ENCODE measurements at places on chromosomes 1 and 21.

DNA sequence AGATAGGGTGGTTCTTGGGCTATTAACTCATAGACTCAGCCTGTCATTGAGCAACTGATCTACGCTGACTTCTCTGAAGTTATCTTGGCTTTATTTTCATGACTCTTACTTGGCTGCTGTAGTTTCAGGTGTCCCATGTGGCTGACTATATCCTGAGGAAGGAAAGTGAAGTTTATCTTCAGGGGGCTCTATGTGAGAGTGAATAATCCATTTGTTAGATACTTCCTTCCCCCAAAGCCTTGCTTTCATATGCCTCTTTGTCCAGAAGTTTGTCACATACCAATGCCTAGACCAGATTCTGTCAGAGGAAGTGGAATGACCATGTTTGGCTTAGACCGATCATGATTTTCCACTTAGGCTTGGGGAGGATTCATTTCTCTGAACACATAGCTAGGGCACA lies 27.9 kb upstream of the C1orf87 start:
- no peak for DNase-seq

DNA sequence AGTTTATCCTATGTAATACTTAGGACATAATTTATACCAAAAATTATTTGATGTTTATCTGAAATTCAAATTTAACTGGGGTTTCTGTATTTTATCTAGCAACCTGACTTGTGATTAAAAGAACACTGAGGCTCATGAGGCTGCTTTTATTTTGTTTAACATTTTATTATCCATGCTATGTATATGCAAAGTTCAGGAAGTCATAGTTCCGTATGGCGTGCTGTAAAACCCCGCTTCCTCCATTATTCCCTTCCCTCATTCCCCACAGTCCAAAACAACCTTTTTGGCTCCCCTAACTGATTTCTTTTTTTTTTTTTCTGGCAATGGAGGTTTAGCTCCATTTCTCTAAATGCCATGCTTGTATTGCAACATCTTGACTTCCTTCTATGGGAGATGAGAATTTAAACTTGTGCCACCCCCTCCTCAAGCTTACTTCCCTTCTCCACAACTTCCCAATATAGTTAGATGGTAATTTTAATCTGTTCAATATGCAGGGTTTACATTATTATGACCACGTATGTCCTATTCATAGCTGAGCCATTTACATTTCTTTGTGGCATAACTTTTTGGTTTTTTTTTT lies 138.0 kb upstream of the DNAH14 start:
- DNase-seq: no peak

GRCh38 chr1:77038000-77038399 lies 170.7 kb downstream of the ST6GALNAC5 start:
- DNase-seq: no peak

GRCh38 chr21:42695697-42696380 lies 42.4 kb downstream of the PDE9A start:
- no peak for DNase-seq

GRCh38 chr1:67307251-67308060 lies at the start of gene IL12RB2:
Gene IL12RB2 (plus strand): TSS chr1:67307873. CDS start chr1:67320369, 12,496 bp downstream.
- DNase-seq: no peak

- no peak for DNase-seq
Observed at GRCh38 chr1:179187043-179187442, 42.4 kb downstream of the ABL2 start.

- no peak for DNase-seq
Observed at GRCh38 chr1:171434717-171435346, 50.5 kb upstream of the PRRC2C start.

GRCh38 chr1:116538544-116538943 lies 32.3 kb downstream of the CD58 start:
- DNase-seq: no peak

DNA sequence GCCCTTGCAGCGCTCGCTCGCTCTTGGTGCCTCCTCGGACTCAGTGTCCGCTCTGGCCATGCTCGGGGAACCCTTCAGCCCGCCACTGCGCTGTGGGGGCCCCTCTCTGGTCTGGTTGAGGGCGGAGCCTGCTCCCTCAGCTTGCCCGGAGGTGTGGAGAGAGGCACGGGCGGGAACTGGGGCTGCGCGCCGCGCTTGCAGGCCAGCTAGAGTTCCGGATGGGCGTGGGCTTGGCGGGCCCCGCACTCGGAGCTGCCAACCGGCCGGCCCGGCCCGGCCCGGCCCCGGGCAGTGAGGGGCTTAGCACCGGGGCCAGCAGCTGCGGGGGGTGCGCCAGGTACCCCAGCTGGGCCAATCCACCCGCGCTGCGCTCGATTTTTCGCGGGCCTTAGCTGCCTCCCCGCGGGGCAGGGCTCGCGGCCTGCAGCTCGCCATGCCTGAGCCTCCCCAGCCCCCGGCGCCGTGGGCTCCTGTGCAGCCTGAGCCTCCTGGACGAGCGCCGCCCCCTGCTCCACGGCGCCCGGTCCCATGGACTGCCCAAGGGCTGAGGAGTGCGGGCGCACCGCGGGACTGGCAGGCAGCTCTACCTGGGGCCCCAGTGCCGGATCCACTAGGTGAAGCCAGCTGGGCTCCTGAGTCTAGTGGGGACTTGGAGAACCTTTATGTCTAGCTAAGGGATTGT lies 217.0 kb upstream of the PKN2 start:
- no peak for DNase-seq

DNA sequence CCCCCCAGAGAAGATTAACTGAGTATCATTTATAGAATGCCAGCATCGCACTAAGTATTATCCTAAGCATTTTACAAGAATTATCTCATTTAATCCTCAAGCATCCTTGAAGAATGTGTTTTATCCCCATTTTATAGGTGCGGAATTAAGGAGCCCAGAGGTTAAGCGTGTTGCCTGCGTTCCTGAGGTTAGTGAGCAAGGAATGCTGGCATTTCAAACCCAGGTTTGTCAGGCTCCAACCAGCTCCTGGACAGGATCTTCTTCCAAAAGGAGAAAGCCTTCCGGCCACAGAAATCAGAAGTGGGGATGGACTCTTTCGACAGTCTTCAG lies 82.3 kb downstream of the SSBP3 start:
- DNase-seq: no peak

DNA sequence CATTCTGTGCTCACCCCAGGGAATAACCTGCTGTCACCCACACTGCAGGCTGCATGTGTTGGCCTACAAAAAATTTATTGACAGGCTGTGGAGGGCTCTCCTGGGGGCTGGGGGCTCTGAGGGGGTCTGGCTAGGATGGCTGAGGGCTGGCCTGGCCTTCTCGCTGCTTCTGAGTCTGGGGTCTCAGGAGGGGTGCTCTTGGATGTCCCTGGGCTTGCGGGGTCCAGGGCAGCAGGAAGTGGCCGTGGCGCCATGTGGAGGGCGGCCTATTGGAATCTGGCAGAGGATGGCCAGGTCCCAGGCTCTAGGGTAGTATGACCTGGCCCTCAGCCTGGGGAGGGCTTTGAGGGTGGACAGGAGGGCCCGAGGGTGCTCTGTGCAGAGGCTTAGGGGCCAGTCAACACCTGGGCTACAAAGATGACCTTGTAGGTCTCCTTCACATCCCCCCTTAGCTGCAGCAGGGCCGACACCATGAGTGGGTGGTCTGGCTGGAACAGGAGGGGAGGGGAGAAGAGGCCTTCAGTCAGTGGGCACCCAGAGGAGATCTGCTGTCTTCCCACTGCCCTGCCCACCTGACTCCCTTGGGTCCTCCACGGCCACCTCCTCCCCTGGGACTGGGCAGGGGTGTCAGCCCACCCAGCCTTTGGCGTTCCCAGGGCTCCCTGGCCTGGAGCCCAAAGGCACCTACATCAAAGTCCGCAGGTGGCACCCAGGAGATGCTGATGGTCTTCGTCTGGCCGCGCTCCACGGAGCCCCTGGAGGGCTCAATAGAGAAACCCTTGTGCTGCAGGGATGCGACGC lies 3.0 kb upstream of the TMEM52 start:
- no peak for DNase-seq

DNA sequence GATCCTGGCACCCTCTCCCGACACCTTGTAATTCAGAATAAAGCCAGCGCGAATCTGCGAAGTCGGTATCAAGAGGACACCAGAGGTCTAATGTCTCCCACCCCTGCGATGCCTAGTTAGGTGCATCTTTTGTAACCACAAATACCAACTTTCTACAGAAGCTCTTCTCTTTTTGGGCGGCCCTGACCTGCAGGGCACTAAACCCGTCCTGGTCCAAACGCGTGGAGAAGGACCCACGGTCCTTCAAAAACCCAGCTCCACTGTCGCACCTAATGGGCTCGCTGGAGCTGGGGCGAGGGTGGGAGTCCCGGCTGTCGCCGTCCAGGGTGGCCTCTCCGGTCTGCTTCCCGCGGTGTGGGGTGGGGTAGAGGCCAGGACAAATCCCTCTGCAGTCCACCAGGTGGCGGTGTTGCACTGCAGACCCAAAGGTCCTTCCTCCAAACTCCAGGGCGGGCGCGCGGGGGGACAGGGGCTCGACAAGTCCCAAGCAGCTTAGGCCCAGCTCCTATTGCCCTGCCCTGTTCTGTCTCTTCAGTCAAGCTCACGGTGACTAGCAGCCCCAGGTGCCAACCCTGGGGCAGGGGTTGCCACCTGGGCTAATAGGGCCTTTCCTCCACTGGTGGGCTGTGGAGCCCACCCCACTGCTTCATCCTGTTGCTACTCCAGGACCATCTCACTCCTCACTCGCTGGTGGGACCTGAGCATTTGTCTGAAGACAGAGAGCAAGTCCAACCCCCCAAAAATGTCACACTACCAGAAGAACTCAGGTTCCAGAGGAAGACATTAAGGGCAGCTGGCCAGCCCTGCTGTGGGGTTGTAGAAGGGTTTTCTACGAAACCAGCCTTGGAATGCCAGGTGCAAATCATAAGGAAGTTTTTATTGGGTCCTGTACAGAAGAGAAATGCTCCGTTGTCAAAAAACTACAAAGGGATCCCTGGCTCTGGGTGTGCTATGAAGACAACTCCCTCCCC lies 2.8 kb downstream of the HES3 start:
- DNase-seq: no peak

DNA sequence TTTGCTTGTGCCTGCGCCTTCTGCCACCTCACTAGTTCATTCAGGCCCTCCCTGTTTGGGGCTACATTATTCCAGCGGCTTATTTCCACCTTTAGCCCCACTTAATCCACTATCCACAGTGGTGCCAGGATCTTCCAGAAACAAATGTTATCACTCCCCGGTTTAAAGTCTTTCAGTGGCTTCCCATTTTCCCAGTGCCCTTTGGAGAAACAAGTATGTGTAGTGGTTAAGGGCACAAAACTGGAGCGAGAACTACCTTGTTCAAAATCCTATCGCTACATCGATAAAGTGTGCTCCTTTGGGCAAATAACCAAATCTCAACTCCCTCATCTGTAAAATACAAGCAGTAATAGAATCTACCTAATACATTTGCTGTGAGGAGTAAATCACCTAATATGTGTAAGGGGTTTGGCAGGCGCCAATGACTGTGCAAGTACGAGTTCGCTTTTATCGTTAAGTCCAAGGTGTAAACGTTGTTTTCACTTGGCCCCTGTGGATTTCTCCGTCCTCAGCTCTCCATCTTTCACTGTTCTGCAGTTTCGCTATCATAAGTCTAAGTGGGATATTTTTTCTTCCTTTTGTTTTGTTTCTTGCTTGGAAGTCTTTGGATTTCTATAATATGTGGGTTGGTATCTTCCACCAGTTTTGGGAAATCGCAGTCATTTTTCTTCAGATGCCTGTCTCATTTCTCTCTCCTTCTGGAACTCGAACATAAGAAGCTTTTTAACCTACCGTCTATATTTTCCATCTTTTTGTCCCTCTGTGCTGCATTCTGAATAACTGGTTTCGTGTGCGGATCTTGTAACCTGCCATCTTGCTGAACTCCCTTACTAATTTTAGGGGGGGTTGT lies 844 bp upstream of the MEAF6 start:
- no peak for DNase-seq

GRCh38 chr1:214422137-214422671 lies 129.2 kb downstream of the PTPN14 start:
- DNase-seq: no peak

- no peak for DNase-seq
Observed at GRCh38 chr21:18387994-18388393, 15.6 kb downstream of the TMPRSS15 start.

DNA sequence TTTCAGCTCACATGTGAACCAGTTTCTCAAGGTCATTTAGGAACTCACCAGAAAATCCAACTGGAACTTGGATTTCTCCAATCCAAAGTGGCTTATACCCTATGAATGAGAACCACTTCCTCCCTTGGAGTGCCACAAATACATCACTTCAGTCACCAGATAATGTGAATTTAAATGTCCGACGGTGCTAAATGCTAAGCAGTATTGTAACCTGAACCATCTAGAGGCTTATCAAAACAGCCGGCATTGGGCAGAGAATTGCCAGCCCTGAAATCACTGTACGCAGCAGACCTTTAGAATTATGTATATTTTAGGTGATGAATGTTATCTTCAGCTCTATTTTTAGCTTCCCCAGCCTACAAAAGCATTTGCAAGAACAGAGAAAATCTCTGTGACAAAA lies 76.8 kb upstream of the COX20 start:
- DNase-seq: no peak

All from NCI-H1048 (cell line).